ENCODE measurements at places on chromosomes 7 and 10.
A peak's percentile ranks its signal among the peaks of the same experiment; 100 is the strongest.

GRCh38 chr10:27622596-27622995 is 118.5 kb downstream of the RAB18 start:
- DNase-seq, result no peak

- peak; percentile 55 for DNase-seq
Measured at GRCh38 chr10:112953174-112954159, 3.4 kb downstream of the TCF7L2 start.

DNA sequence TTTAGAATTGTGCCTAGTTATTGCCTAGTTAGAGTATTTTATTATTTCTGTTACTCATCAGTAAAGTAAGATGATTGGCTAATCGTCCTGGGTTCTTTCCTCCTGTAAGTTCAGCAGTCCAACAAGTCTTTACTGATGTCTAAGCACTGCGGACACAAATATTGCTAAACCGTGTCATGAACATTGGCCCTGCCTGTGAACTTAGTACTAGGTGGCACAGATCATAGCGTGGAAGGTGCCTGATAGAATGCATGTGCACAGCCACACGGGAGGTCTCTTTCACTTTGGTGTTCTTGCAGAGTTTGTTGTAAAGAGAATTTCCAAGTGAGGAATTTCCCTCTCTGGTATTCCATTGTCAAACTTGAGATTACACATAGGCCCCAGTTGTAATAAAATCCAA is 38.0 kb downstream of the RBM33 start:
- no peak for DNase-seq

- DNase-seq, result no peak
Measured at GRCh38 chr10:70805619-70806215, 10.0 kb upstream of the SGPL1 start.

- peak; percentile 65 for DNase-seq
Measured at GRCh38 chr7:1523844-1524243, 6.7 kb upstream of the MAFK start.

GRCh38 chr10:117175215-117175900 is 21.9 kb upstream of the KCNK18 start:
- DNase-seq, result peak; percentile 38

- DNase-seq, result no peak
Measured at GRCh38 chr10:88991899-88992320, 1.3 kb downstream of the FAS start.

DNA sequence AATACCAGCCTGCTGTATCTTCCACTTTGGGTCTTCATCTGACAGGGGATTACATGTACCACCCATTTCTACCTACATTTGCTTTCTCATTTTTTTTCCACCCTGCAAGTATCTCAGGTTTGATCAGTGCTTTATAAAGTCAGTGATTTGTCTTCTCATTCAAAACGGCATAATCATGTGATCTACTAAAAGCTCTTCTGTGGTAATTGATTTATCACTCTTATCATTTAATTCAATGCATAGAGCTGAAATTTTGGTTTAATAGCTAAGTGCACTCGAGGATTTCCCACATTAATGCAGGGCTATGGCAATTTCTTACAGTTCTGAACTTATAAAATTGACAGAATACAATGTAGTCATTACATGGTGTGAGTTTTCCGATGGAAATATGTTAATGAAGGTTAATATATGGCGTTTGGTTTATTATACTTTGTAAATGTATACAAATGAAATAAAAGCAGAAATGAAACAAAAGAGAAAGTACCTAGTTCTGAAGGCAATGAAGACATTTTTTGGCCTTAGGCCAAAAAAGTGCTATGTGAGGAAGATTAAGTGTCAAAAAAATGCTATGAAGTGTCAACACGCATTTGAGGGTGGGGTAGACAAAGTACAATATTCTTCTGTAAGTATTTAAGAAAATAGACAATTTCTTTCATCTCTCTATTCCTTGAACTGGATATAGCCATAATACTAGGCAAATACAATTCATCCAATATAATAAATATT is 457.3 kb downstream of the ETV1 start:
- DNase-seq, result no peak

GRCh38 chr7:156832195-156832877 is 60.6 kb downstream of the LMBR1 start:
- no peak for DNase-seq

DNA sequence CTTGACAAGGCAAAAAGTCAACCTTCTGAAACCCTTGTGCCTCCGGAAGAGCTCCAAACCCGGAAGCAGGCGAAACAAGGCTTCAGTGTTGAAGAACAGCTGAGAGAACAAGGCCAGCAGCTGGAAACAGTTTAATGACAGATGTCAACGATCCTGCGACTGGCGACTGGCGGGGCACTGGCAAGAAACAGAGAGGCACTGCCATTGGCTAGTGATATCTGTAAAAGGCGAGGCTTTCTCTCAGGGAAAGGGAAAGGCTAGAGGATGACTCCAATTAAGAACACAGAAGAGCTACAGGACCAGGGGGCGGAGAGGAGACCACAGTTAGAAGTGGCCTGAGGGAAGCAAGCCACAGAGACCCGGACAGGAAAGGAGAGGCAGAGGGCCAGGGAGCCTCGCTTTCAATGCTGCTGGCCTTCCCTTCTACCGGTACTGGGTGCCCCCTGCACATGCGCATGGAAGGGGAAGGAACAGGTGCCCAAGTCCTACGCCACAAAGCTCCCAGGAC is 19.4 kb downstream of the ITGB1 start:
- peak; percentile 65 for DNase-seq

All from left colon (tissue), 2 donors.